ENCODE measurements at places on chromosomes 3 and 15. TPM values are rescaled to one million over a fixed set of nuclear protein-coding genes. Genes with fewer than 3 reads are reported as not detected.

Gene TXNRD3
- 0.13 TPM for total RNA-seq

Gene RSL24D1
- total RNA-seq: 107 TPM

Gene GPR156
- not detected for total RNA-seq

Gene DPPA2
- total RNA-seq: not detected

Gene TERC
- 1.9 TPM for total RNA-seq

GRCh38 chr3:191348098-191348497 lies 17.8 kb upstream of the UTS2B start:
- no peak overlapping the region for H3K27ac ChIP-seq
- H3K27me3 ChIP-seq: no peaks in the 10 kb centered on the region
- no peaks in the 10 kb centered on the region for H3K36me3 ChIP-seq
- no peak for DNase-seq
- H3K4me3 ChIP-seq: no peak overlapping the region

- no peak overlapping the region for H3K27ac ChIP-seq
- H3K36me3 ChIP-seq: no peaks in the 10 kb centered on the region
- H3K4me3 ChIP-seq: no peak overlapping the region
- no peaks in the 10 kb centered on the region for H3K4me1 ChIP-seq
- no peak for DNase-seq
These were observed 45.1 kb downstream of the APH1B start for GRCh38 chr15:63322541-63322940.

DNA sequence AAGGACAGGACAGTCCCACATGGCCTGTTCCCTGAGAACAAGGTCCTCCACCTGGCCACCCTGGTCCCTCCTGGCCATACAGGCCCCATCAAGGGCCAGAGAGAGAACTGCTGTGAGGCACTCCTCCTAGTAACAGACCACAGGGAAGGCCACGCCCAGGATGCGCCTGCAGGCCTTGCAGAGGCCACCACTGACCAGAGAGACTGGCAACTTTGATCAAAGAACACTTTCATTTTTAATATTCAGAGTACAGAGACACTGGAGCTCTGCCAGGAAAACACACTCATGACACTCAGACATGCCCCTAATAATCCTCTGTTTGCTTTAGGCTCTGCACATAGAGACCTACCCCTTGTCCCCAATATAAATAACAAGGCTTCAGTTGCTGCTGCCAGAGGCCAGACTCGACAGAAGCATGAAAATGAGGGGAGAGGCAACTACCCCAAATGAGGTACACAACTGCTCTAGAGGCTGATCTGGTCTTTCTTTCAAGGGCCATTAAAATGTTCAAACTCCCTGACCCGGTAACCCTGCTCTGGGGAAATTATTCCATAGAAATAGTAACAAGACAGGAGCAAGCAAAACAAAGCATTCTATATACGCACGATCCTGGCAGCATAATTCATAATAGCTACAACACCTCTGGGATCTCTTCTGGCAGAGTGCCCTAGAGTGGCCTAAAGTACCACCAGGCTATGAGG lies 44.8 kb downstream of the CCDC12 start:
- no peak overlapping the region for H3K4me3 ChIP-seq
- peaks cover 79% of the 10 kb centered on the region for H3K4me1 ChIP-seq
- no peaks in the 10 kb centered on the region for H3K27me3 ChIP-seq
- DNase-seq: peak; percentile 44
- peaks cover 58% of the 10 kb centered on the region for H3K36me3 ChIP-seq

DNA sequence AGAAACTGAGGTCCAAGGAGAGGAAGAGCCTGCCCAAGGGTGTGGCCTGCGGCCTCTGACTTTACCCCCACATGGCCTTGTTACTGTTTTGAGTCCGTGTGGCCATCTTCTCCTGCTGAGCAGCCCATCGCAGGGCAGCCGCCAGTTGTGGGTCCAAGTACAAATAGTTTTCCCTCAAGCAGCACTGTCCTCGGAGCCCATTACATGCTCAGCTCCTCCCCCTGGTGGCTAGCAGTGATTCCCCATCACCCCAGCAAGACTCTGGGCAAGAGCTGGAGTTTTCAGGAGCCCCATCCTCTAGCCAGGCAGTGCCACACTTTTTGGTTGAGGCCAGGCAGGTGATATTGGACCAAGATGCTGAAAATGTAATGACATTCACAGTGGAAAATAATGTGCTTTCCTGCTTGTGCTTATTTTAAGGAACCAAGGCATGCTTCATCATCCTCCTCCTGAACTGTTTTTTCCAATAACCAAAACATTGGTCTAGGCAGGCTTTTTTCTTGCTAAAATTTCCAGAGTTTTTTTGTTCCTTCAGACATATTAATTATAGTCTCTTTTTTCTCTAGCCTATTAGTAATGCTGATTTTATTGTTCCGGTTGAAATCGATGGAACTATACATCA lies 23.2 kb upstream of the VILL start:
- DNase-seq: peak; percentile 66
- no peaks in the 10 kb centered on the region for H3K4me1 ChIP-seq
- H3K4me3 ChIP-seq: no peak overlapping the region
- H3K27ac ChIP-seq: no peak overlapping the region
- no peaks in the 10 kb centered on the region for H3K36me3 ChIP-seq

- no peak for DNase-seq
- H3K36me3 ChIP-seq: no peaks in the 10 kb centered on the region
- H3K27ac ChIP-seq: no peak overlapping the region
- H3K4me3 ChIP-seq: no peak overlapping the region
- H3K4me1 ChIP-seq: no peaks in the 10 kb centered on the region
These were observed 857.7 kb downstream of the OTOL1 start for GRCh38 chr3:162354356-162354755.

GRCh38 chr3:197953325-197953724 lies 3.3 kb downstream of the RPL35A start:
- H3K4me3 ChIP-seq: peak overlapping the region; percentile 46
- H3K36me3 ChIP-seq: peaks cover 77% of the 10 kb centered on the region
- DNase-seq: no peak

DNA sequence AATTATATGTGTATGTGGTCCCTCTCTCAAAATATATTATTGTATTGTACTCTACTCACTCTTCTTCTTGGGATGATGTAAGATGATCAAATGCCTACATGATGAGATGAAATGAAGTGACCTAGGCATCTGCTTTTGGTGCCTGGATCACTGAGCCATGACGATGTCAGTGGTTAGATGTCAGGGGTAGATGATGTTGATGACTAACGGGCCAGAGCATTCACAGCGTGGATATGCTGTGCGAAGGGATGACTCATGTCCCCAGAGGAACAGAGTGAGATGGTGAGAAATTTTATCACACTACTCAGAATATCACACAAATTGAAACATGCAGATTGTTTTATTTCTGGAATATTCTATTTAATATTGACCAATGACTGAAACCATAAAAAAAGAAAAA lies 233.9 kb upstream of the CADM2 start:
- H3K36me3 ChIP-seq: no peaks in the 10 kb centered on the region
- H3K27me3 ChIP-seq: no peaks in the 10 kb centered on the region
- no peaks in the 10 kb centered on the region for H3K4me1 ChIP-seq

GRCh38 chr3:147369231-147369630 lies 37.1 kb downstream of the ZIC4 start:
- peaks cover 8% of the 10 kb centered on the region for H3K36me3 ChIP-seq
- DNase-seq: no peak
- no peaks in the 10 kb centered on the region for H3K4me1 ChIP-seq
- peaks cover 59% of the 10 kb centered on the region for H3K27me3 ChIP-seq
- no peak overlapping the region for H3K4me3 ChIP-seq
- no peak overlapping the region for H3K27ac ChIP-seq

DNA sequence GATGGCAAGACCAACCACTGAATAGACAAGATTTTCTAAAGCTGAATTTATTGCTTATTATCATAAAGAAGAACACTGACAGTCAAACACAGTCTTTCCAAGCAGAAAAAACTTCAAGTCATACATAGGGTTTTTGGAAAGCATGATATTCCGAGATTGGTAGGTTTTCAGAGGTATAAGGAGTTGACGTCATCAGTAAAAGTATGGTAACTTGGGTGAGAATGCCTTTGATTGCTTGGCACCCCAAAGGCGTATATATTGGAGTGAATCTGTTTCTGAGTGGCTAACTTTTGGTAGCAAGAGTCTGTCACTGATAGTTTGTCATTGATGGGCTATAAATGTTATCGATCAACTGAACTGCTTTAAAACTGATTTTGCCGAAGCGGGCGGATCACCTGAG lies 227.9 kb upstream of the CNTN4 start:
- no peak overlapping the region for H3K4me3 ChIP-seq
- no peak for DNase-seq
- no peaks in the 10 kb centered on the region for H3K27me3 ChIP-seq
- no peaks in the 10 kb centered on the region for H3K36me3 ChIP-seq
